CD4-positive, alpha-beta T cell treated with Interleukin-15 for 1 hour (primary cell): ENCODE measurements at places on chromosomes 13 and 19.

DNA sequence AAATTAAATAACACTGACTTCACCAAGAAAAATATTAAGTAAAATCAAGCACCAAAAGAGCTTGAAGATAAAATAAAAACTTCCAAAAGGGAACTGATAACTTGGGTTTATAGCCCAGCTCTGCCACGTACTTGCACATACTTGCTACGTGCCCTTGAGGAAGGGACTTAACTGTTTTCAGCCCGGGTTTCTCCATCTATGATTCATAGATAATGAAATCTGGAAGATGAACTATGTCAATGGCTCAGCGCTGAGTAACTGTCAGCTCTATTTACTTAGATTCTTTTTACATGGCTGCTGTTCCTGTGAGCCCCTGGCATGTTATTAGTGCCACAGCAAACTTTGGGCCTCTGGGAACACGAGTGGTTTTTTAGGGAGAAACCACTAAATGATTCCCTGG is 9.6 kb upstream of the ZC3H13 start:
- DNase-seq = no peak

DNA sequence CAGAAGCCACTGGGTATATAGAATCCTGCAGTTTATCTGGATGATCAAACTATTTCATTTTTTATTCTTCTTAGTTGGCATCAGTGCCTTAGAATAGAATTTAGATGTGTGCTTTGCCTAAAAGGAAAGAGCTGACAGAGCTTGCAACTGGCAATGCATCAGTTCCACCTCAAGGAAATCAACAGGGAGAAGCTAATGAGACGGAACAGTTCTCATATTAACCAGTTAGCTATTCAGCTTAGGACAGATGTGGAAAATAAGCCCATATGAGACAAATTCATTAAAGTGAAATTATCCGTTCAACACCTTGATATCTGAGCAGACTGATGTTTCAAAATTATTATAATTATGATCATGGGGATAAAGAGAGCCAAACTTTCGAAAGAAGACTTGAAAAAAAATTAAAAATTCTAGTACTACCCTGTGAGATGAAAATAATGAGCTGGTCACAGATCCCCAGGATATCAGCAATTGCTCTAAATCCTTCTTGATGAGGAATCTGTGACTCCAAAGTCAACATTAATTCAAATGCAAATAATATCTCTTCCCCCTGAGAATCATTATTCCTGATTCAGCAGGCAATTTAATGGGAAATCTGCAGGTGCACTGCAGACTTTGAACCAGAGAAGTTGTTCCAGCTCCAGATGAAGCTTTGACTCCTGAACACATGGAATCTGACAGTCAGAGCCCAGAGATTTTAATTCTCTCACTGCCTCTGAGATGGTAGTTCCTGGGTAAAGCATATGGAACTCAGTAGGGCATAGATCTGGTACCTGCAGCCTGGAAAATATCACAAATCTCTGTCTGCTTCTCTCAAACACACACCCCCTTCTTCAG is 486.8 kb downstream of the FOXO1 start:
- DNase-seq = no peak

DNA sequence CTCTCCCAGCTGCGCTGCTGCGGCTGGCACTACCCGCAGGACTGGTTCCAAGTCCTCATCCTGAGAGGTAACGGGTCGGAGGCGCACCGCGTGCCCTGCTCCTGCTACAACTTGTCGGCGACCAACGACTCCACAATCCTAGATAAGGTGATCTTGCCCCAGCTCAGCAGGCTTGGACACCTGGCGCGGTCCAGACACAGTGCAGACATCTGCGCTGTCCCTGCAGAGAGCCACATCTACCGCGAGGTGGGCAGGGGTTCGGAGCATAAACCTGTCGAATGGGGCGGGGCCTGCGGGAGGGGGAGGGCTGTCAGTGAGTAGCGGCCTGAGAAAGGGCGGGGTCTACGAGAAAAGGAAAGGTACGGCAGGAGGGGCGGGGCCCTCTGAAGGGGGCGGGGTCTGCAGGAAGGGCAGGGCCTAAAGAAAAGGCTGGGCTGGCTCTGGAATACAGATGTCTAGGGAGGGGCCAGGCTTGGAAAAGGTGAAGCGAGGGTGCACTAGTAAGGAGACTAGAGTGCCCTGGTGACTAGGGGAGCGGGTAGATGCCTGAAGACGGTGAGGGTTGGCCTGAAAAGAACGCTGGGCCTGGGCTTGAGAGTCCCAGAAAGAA is 3.6 kb downstream of the CD37 start:
- no peak for DNase-seq

DNA sequence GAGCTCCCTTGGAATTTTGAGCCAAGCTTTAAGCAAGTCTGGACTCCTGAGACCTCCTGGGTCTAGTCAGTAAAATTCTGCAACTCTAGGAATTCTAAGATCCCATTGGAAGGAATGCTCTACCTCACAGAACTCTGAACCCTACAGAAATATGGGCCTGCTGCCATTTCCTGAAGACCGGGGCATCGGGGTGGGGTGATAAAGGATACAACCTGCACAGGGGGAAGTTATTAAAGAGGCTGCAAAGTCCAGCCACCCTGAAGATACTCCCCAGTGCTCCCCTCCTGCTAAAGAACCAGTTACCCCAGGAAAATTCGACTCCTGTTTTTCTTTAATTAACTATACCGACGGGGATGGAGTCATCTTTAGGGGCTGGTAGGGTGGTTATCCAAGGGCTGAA is 2.4 kb upstream of the PPP1R37 start:
- DNase-seq = no peak

GRCh38 chr19:558770-559439 is 13.5 kb upstream of the BSG start:
- DNase-seq = no peak

DNA sequence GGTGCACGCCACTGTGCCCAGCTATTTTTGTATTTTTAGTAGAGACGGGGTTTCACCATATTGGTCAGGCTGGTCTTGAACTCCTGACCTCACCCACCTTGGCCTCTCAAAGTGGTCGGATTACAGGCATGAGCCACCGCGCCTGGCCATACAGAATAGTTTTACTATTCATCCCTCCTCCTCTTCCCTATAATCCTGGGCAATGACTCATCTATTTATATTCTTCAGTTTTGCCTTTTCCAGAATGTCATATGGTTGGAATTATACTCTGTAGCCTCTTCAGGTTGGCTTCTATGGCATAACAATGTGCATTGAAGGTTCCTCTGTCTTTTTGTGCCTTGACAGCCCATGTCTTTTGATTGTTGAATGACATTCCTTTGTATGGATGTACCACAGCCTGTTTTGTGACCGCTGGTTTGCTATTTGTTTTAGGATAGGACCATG is 22.2 kb upstream of the LRP3 start:
- DNase-seq = no peak

DNA sequence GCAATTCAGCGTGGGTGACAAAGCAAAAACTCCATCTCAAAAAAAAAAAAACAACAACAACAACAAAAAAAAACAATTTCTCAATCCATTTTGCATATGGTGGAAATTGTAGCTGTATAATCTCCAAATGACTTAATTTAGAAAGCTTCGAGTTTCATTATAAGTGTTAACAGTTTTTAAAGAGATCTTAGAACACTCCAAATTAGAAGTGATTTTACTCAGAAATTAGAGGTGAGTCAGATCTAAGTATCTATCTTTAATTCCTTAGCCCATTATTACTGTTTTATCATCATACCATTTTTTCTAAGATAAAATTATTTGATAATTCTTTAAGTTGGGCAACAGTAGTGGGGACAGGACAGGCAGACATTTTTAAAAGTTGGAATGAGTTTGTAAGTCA is 60.5 kb downstream of the ZMYM2 start:
- DNase-seq = no peak

DNA sequence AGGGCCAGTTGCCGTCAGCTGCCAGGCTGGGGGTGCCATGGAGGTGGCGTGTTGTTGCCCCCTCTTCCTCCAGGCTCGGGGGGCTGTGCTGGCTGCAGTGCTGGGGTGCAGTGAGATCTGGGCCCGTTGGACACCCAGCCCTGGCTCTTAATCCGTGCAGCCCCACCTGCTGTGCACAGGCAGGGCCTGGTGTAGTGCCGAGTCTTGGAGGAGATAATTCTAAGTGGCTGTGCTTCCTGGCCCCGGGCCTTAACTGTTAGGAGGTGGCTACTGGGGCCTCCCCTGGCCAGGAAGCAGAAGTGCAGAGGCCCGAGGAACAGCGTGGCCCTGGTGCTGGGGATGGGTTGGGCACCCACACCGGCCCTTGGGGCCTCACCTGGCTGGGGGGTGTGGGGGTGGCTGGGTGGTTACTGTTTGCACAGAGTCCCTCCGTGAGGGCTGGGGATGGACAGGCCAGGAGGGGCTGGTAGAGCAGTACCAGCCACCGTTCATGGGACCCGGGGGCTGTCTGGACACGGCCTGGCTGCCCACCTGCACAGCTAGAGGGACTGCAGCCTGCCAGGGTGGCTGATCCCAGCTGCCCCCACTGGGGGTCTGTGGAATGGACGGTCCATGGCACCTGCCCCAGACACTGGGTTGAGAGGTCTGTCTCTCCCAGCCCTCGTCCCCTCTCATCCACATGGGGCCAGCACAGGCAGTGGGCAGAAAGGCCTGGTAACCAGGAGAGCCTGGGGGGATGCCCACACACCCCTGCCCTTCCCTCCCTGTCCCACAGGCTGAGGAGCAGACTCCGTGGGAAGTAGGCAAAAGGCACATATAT is 3.3 kb downstream of the GPX4 start:
- DNase-seq = no peak

DNA sequence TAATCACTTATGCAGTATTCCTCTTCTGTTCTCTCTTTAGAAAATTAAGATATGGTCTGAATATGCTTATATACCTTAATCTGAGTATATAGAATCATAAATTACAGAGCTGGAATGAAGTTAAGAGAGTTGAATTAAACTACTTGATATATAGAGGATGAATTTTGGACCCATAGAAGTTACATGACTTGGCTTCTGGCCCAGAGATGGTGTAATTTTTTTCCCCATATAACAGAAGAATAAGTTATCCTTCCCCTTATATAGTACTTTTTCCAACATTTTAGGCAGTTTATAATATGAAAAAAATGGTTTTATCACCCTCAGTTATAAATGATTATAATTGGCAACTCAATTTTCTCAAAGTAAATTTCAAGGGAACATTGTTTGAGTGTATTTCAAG is 616.3 kb downstream of the TBC1D4 start:
- no peak for DNase-seq

DNA sequence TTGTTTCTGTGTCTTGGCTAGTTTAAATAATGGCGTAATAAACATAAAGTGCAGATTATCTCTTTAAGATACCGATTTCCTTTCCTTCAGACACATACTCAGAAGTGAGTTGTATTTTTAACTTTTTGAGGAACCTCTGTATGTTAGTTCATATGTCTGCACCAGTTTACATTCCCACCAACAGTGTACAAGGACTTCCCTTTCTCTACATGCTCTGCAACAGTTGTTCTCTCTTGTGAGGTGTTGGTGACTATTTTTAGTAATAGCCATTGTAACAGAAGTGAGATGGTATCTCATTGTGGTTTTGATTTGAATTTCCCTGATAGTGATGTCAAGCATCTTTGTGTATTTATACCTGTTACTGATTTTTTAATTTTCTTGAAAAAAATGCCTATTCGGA is 418.6 kb downstream of the UQCRFS1 start:
- no peak for DNase-seq

DNA sequence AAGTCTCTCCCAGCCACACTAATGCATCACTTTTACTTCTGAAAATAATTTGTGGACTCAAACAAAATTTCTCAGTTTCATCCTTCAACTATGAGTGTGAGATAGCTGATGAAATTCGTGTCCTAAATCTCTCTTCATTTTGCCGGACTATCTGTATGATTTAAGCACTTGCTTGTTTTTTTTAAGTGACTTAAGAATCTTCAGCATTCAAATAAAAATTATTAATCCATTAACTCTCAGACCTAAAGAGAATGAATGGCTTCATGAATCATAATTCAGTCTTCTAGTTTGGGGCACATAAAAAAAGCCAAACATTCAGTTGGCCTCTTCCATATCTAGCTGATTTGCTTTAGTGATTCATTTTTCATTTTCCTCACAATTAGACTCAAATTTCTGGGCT is 579.5 kb downstream of the DCT start:
- no peak for DNase-seq

DNA sequence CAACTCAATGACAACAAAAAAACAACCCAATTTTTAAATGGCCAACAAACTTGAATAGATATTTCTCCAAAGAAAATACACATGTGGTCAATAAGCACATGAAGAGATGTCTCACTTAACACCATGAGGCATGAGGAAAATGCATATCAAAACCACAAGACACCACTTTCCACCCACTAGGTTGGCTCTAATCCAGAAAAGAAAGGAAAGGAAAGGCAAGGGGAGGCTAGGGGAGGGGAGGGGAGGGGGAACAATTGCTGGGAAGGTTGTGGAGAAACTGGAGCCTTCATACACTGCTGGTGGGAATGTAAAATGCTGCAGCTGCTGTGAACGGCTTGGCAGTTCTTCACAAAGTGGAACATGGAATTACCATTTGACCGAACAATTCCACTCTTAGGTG is 854.3 kb downstream of the UQCRFS1 start:
- DNase-seq = no peak

GRCh38 chr19:48401287-48401686 is 7.8 kb downstream of the GRIN2D start:
- DNase-seq = no peak

- peak; percentile 80 for DNase-seq
Measured at GRCh38 chr19:3062165-3063105, at the start of gene TLE5. Gene TLE5 (minus strand): TSS chr19:3062495. CDS start chr19:3062200, 295 bp downstream.

DNA sequence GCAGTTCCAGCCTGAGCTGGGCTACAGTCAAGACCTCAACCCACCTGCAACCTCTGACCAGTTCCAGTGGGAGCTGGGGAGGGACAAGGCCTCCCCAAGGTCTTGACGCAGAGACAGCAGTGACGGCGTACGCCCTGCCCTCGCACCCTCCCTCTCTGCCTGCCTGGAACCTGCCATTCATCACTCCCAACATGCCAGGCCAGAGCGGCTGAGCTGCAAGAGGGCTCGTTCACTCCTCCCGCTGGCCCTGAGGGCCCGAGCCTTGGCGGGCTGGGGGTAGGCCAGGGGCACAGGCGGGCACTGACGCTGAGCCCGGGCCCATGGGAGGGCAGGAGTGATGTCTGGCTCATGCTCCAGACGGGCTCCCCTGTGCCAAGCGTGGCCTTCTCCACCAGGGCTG is 8.2 kb downstream of the NDUFA11 start:
- no peak for DNase-seq

- DNase-seq = no peak
Measured at GRCh38 chr19:44642377-44642776, 1.3 kb upstream of the PVR start.
